ENCODE measurements at places on chromosomes 12 and 14.

GRCh38 chr12:92465786-92466295 is 236.9 kb upstream of the PLEKHG7 start:
- no peak for DNase-seq

DNA sequence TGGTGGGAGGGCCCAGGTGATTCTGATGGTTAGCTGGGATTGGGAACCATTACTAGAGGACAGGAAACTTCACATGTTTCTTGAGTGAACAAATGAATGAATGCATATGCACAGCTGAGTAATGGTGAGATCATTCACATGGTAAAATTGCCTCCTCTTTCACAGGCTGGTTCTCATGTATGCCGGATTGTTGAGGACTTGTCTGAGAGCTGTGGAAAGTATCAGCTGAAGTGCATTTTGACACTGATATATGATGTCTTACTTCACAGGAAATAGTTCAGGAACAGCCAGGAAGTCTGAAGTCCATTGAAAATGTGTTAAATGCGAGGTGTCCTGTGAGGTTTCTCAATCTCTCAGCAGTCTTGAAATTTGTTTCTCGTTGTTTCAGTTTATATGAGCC is 77.6 kb upstream of the DACT1 start:
- DNase-seq = no peak

DNA sequence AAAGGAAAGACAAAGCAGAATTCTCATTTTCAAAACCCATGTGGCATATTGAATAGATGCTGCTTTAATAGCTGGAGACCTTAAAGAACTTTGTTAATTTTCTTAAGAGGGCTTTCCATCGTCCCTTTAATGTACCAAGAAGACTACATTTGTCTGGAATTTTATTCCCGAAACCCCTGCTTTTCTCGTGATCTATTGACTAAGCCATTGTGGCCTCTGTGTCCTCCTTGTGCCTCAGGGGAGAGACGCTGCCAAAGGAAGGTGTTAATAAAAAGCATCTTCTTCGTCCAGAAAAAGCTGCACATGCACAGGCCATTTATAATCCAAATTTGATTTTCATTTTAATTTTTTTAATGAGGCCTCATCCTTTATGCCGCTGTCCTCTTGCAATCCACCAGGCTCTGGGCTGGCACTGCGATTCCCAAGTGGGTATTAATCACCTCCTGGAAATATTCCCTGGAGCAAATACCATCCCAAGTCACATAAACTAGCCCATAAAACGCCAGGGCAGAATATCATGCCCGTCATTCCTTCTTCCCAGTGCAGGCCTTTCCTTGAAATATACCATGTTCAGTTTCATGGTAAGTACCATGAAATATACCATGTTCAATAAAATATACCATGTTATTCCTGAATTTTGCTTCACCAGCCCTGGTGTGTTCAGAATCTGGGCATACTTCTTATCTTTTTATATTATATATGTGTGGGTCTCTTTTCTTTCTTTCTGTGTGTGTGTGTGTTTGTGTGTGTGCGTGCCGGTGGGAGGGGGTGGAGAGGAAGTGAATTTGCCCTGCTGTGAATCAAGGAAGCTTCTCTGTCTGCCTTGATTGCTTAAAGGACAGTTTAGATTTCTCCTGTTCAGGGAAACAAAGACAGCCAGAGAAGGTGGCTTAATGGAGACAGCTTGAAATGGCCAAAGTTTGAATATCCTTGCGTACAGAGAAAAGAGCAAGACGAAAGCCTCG is 147.6 kb downstream of the PHETA1 start:
- no peak for DNase-seq

DNA sequence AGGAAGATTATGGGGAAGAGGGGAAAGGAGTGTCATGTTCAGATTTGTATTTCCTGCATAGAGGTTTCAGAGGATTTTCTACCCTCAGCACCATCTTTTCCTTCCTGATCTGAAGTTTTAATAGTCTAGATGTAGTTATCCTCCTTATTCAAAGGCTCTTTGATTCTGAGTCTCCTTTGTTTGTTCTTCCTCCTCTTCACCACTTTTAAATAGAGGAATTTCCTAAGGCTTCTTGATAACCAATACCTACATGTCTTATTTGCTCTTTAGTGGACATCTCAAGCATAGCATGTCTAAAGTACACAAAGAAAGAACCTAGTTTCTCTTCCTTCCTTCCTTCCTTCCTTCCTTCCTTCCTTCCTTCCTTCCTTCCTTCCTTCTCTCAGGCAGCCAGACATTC is 8.3 kb downstream of the MGAT4C start:
- no peak for DNase-seq

GRCh38 chr12:77045183-77045582 is 20.2 kb downstream of the E2F7 start:
- DNase-seq = no peak

DNA sequence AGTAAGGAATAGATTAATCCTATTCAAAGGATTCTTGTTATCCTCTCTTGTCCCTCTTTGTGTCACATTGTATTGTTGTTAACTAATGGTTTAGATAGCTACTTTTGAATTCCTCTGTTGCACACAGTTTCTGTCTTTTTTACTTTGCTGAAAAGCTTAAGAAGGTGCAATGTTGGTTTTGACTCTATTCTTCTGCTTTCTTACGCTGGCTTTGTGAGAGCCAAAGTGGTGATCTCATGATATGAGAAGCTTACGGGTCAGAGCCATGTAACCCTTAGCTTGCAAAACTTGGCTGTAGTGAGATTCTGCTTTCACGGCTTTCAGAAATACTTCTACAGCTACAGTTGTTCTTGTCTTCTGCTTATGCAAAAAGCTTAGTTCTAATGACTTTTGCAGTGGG is 239.7 kb downstream of the TRHDE start:
- DNase-seq = no peak
